ENCODE measurements at places on chromosomes 4 and X.

DNA sequence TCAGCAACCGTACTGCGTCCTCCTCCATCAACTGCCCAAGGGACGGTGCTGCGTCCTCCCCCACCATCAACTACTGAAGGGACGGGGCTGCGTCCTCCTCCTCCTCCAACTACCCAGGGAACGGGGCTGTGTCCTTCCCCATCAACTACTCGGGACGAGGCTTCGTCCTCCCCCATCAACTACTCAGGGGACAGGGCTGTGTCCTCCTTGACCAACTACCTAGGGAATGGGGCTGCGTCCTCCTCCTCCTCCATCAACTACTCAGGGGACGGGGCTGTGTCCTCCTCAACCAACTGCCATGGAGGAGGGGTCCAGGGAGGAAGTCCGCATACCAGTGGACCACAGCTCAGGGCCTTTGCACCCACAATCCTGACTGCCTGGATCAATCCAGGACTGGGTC, 24.4 kb downstream of the PPP2R3B start:
- no peak for ATAC-seq

GRCh38 chrX:21734175-21734574, 23.7 kb downstream of the SMPX start:
- no peak for ATAC-seq

- ATAC-seq = no peak
Measured at GRCh38 chrX:51026862-51027261, 116.3 kb downstream of the BMP15 start.

DNA sequence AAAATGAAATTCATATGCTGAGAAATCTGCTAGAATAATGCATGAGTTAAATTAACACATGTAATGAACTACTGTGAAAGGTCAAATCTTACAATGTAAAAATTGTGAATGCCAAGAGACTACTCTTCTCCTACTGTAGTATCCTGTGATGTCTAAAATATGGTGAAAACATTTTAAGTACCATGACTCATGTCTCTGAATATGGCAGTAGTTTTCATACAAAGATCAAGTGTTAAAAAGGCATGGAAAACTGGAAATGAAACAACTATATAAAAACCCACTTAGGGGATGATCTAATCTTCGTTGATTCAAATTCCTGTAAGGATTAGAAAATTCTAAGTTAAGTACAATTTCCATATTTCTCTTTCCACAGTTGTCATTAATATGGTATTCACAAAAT, 221.3 kb downstream of the PPP3CA start:
- ATAC-seq = no peak

- ATAC-seq = no peak
Measured at GRCh38 chr4:15161439-15161838, 159.2 kb downstream of the CPEB2 start.
